ENCODE measurements at places on chromosomes 11 and 22.

DNA sequence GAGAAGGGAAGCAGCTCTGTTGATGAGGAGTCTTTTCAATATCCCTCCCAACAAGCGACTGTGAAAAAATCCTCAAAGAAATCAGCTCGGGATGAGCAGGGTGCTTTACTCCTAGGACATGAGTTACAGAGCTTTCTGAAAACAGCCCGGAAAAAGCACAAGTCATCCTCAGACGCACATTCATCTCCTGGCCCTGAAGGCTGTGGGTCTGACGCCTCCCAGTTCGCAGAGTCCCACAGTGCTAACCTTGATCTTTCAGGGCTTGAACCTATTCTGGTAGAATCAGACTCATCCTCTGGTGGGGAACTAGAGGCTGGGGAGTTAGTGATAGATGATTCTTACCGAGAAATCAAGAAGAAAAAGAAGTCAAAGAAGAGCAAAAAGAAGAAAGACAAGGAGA lies 7.7 kb downstream of the HMGXB4 start:
- no peak for DNase-seq

DNA sequence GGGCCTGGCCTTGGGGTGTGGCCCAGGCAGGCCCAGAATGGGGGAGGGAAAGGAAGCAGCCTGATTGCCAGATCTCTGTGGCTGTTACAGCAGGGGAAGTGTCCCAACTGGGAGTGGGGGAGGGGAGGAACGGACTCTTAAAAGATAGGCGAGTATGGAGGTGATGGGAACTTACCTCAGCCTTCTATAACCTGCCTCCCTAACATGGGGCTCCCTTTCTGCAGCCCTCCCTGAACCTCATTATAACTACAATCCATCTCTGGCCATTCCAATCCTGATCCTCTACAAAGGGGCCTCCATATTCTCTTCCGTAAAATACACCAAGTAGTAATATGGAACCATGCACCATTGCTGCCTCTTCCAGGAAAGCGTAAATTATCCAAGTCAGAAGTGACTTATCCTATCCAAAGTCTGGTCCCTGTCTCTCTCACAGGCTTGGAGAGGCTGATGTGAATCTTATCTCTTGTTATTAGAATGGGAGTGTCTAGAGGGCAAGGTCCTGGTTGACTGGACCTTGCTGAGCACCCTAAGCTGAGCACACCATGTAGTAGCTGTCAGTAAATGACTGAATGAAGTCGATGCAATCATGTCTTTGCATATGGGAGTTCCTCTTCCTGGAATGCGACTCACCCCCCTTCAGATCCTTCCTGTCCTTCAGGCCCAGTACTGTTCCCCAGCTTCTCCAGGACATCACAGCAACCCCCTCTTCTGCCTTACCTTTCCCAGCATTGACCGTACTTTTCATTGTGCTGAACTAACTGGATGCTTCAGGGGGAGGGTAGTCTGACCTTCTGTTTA lies 5.9 kb downstream of the RHOG start:
- DNase-seq, result no peak

DNA sequence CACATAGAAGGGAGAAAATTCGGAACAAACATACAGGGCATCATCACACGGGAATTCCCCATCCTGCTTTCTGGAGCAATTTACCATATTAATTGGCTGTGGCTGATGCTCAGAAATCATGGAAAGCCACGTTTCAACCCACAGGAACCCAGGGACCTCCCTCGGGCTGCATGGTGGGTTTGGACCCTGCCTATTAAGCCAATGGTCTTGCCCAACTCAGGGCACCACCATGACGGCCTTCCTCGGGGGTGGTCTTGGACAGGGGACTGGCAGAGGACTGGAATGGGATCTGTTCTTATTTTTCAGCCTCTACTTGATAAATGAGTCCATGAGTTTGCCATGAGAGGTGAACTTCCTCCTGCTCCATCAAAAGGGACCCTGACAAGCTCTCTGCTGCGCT lies 374.0 kb downstream of the SHANK2 start:
- DNase-seq, result no peak

DNA sequence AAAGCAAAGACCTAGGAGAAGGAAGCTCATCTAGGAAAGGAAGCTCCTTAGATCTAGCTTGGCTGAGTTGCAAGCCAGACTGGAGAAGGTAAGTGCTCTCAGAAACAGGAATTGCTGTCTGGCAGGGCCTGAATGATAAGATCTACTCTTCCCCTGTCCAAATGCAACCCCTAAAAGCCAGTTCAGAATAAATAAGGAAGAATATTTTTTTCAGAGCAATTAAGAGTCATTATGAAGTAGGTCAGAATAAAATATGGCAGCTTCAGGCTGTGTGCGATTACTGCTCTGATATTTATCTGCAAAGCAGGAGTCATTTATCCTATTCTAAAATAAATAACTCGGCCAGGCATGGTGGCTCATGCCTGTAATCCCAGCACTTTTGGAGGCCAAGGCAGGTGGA lies 82.1 kb downstream of the PIWIL4 start:
- no peak for DNase-seq

DNA sequence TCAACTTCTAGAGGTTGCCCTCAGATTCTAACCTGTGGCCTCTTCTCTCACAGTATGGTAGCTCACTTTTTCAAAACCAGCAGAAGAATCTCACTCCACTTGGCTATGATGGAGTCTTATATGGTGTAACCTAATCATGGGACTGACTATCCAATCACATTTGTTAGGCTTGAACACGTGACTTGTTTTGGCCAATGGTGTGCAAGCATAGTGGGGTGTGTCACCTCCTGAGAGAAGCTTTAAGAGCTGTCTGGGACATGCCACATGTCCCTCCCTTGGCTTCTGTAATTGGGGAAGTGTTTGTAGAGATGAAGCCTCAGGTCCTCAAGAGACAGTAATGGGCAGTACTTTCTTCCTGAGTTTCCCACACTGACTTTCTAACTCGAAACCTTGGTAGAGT lies 12.8 kb upstream of the SMIM38 start:
- no peak for DNase-seq
